Smooth muscle cell of bladder (primary cell): ENCODE measurements at places on chromosomes 5 and 9. TPM values are rescaled to one million over a fixed set of nuclear protein-coding genes. Genes with fewer than 3 reads are reported as not detected.

CCL21 gene
- not detected in 2 replicates for total RNA-seq

MARVELD2 gene
- 0.09 and 0.14 TPM in 2 replicates for total RNA-seq

DOLK gene
- total RNA-seq: 28.7 and 40.1 TPM in 2 replicates

DROSHA gene
- 40.5 and 40.8 TPM in 2 replicates for total RNA-seq

ADAMTS16 gene
- 0.14 and 0.18 TPM in 2 replicates for total RNA-seq

SLC45A2 gene
- 0.14 and 0.18 TPM in 2 replicates for total RNA-seq

SPAAR gene
- 0.18 TPM in 1 of 2 replicates, not detected in the other for total RNA-seq

INSL4 gene
- not detected in 2 replicates for total RNA-seq

LMX1B gene
- total RNA-seq: not detected in 2 replicates

FAM81B gene
- not detected in 2 replicates for total RNA-seq

BASP1 gene
- total RNA-seq: 241 and 276 TPM in 2 replicates

TPPP gene
- total RNA-seq: 0.09 and 0.14 TPM in 2 replicates

IFT74 gene
- total RNA-seq: 16.2 and 17.4 TPM in 2 replicates

SLC6A19 gene
- total RNA-seq: not detected in 2 replicates

EDIL3 gene
- total RNA-seq: 12.4 and 18.2 TPM in 2 replicates

BAAT gene
- total RNA-seq: not detected in 2 replicates

SLCO6A1 gene
- not detected in 2 replicates for total RNA-seq

ABCA2 gene
- 11.9 and 20.0 TPM in 2 replicates for total RNA-seq

UNC13B gene
- 14.9 and 17.6 TPM in 2 replicates for total RNA-seq

PHF24 gene
- total RNA-seq: under 0.01 TPM in 1 of 2 replicates, not detected in the other

PIP5K1B gene
- under 0.01 TPM in 2 replicates for total RNA-seq

PTGDS gene
- total RNA-seq: 2.3 and 14.1 TPM in 2 replicates

ISL1 gene
- total RNA-seq: 0.14 TPM in 1 of 2 replicates, not detected in the other

KCNMB1 gene
- total RNA-seq: under 0.01 TPM in 1 of 2 replicates, not detected in the other

PRRX2 gene
- total RNA-seq: 18.5 and 23.2 TPM in 2 replicates

ADAM19 gene
- total RNA-seq: 15.1 and 25.0 TPM in 2 replicates

LCN1 gene
- total RNA-seq: 0.28 and 0.65 TPM in 2 replicates

FOXD4L3 gene
- not detected in 2 replicates for total RNA-seq

LEAP2 gene
- 0.14 and 0.37 TPM in 2 replicates for total RNA-seq

PCAT7 gene
- not detected in 2 replicates for total RNA-seq

PCA3 gene
- total RNA-seq: not detected in 2 replicates

TMC1 gene
- total RNA-seq: 0.18 and 0.43 TPM in 2 replicates

CFAP90 gene
- total RNA-seq: 0.18 TPM in 1 of 2 replicates, not detected in the other

DDX4 gene
- total RNA-seq: not detected in 2 replicates

C5orf58 gene
- not detected in 2 replicates for total RNA-seq

RASGRF2 gene
- total RNA-seq: 7.2 and 8.0 TPM in 2 replicates

CBY3 gene
- total RNA-seq: not detected in 2 replicates
